NCI-H526 (cell line): ENCODE measurements at places on chromosomes 12 and 14.

- no peak for DNase-seq
Observed at GRCh38 chr14:105466531-105467248, 7.9 kb upstream of the CRIP2 start.

DNA sequence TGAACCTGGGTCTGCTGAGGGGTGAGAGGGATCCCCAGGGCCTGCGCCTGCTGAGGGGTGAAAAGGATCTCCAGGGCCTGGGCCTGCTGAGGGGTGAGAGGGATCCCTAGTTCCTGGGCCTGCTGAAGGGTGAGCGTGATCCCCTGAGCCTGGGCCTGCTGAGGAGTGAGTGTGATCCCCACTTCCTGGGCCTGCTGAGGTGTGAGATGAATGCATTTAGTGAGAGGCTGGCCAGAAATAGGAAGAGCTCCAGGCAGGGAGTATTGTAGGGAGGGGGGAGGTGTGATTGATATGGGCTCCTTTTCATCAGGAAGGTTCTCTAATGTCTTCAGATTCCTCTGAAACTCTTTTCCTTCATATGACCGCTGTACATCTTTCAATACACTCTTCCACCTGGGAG lies 43.0 kb downstream of the FAM186A start:
- no peak for DNase-seq

DNA sequence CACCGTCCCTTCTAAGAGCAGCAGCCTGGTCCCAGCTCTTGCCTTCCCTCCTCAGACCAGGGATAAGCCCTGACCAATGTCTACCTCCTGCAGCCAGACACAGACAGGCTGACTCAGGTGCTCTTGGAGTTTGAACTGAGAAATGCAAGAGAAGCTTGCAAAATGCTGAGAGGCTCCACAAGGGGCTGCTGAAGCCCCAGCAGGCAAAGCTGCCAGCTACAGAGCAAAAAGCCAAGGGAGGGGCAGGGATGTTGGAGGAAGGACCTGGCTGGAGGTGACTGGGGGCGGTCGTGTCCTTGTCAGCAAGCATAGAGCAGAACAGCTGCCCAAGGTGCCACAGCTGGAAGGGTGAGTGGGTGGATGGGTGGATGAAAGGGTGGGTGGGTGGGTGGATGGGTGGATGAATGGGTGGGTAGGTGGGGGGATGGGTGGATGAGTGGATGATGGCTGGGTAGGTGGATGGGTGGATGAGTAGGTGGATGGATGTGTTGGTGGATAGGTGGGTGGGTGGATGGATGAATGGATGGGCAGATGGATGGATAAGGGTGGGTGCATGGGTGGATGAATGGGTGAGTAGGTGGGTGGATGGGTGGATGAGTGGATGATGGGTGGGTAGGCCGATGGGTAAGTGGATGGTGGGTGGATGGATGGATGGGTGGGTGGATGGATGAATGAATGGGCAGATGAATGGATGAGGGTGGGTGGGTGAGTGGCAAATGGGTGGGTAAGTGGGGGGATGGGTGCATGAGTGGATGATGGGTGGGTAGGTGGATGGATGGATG lies 4.0 kb upstream of the INF2 start:
- DNase-seq, result no peak

DNA sequence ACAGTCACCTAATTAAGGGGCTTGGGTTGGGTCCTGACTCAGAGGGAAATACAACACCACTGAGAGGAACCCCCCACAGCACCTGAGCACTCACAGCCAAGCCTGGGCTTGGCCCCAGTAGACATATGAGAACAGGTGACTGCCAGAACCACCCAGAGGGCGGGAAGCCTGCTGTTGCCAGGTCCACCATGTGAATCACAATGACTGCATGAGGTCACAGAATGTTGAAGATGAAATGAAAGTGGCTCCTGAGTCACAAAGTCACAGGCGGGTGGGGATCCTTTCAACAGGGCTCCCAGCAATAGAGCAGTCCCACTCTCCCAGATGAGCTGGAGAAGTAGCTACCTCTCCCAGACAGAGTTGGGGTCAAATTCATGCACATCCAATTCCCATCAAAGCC lies at the start of gene LRRC74A:
Gene LRRC74A (plus strand): TSS at position 287 of the 400 bp plus-strand sequence. CDS start 290 bp downstream, outside the sequence.
- DNase-seq, result no peak

DNA sequence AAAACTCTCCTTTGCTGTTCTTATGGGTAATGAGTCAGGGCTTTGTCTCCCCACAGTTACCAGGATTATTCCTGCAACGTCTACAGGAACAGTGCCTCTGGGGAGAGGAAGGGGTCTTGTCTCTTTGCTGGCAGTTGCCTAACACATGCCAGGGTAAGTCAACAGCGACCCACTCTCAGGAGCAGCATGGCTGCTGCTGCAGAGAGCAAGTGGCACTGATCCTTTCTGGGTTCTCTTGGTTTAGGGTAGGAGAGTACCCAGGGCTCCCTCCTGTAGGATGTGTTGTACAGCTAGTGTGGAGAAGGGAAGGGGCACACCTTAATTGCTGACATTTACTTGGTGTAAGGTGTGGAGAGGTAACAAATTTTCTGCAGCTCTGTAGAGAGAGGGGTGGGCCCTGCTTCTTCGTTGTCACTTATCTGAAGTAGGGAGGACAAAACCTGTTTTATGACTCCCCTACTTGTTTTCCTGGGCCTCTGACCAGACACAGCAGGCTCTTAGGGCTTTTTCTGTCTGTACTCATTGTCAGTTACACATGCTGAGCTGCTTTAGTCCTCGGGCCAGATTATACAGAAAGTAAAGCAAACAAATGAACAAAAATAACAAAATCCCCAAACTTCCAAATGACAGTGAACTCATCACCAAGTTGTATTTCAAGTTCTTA lies 168.2 kb downstream of the ACSS3 start:
- no peak for DNase-seq

DNA sequence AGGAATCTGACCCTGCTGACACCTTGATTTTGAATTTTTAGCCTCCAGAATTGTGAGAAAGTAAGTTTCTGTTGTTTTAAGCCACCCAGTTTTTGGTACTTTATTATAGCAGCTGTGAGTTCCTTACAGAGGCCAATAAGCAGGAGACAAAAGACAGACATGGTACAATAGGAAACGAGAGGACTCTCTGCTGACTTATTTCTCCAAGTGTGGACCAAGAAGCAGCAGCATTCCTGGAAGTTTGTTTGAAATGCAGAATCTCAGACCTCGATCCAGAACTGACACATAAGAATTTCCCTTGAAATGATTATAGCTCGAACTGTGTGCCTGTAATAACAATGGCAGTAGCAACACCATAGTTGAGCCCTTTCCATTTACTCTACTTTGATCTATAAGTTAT lies 31.9 kb upstream of the LUM start:
- DNase-seq, result no peak

GRCh38 chr12:132478433-132478803 lies 11.5 kb upstream of the FBRSL1 start:
- DNase-seq, result no peak

DNA sequence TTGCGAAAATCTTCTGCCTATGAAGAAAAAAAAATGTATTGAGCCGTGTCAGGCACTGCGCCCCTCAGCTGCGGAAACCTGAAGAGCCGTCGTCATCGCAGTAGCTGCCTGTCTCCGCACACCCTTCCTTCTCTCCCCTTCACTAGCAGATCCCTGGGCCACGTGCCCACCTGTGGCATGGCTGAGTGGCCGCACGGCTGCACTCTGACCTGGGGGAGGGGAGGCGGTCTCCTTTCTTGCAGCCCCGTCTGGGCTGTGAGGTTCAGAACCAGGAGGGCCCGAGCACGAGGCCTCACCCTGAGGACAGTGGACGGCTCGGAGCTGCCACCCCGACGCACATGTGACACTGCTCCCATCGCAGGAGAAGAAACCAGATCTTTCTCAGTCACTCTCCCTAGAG lies 24.9 kb downstream of the PGAM5 start:
- DNase-seq, result no peak

DNA sequence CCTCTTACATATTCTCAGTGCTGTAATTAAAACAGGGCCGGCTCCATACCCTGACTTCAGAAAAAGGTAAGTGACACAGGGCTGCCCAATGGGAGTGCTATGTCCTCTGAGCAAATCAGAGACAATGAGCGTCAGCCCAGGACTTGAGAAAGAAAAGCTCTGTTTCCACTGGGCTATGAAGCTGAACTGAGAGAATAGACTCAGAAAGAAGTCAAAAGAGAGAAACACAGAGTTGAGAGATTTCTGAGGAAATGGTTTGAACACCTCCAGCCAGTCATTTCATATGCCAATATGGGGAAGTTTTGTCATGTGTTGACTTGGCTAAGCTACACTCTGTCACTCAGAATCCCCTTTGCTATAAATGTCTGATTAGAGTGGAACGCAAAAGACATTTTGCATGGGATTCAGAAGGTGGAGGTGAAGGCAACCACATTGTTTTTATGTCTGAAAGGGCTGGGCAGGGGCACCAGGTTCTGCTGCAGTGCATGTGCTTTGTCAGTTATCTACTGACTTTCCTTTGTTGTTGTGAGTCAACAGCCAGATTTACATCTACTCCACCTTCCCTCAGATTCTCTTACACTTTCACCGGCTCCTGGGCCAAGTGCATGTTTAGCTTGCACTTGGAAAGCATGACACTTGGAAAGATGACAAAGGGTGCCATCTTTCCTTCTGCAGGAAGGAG lies 313.3 kb downstream of the DUSP6 start:
- DNase-seq, result no peak

DNA sequence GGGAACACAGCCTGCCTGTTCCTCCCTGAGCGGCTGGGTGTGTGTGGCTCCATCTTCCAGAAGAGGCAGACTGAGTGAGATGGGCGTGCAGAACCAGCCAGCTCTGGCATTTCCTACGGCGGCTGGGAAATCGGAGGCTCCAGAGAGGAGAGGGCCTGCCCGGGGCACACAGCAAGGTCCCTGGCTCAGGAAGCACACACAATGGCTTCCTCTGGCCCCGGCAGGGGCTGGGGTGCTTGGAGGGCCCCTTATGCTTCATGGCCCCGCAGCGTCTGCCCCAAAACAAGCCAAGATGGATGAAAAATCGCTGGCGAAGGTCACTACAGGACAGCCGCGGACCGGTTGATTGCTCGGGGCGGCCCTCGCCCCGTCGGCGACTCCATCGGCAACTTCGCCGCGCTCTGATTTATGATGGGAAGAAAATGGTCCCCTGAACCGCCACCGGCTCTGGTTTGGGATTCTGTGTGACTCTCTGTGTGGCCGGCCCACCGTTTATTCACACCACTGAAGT lies 191.5 kb upstream of the C14orf180 start:
- DNase-seq, result no peak

- DNase-seq, result no peak
Observed at GRCh38 chr12:44574586-44574985, 301.5 kb downstream of the NELL2 start.

DNA sequence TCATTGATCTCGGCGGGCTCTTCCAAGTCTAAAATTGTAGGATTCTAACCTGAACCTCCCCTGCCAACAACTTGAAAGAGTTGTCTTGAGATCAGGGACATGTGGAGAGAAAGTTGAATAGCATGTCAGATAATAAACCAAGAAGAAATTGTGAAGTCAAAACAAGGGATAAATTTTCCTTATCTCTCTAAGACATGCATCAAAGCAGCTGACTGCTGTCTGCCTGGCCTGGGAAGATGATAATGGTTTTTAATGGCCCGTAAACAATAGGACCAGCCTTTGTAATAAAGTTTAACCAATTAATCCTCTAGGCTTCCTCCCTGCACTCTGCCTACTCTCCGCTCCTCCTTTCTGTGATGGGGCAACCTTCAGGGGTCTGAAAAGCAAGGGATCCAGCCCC lies 67.9 kb downstream of the DPF3 start:
- DNase-seq, result no peak

GRCh38 chr12:109126784-109127183 lies 10.4 kb downstream of the ACACB start:
- DNase-seq, result no peak

DNA sequence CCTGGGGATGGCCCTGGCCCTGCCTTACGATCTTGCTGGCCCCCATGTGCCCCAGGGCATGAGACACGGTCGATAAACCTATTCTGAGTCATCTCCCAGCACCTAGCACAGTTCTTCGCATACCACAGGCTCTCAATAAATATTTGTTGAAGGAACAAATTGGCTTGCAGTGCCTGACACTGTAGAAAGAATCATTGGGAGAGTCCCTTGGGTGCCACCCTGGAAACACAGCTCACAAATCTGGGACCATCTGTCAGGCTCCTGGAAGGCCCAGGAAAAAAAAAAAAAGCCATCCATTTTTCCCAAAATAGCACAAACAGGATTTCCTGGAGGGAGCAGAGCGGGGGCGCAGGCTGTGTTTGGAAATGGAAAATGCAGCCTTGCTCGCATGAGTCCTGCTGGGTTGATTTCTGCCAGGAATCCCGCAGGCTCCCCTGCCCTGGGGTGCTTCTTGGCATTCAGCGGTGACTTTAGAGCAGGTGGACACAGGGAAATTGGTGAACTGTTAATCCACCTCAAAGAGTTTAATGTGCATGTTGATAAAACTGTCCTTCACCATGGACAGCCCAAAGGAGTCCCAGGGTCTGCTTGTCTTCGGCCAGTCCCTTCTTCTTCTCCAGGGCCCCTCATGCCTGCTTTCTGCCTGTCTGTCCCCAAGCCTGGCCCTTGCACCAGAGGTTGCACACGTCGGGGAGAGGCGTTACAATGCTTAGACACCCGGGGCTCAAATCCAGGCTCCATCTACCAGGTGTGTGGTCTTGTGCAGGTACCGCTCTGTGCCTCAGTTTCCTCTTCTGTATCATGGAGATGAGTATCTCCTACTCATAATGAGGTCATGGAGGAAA lies 106.1 kb upstream of the RFLNA start:
- DNase-seq, result no peak

- no peak for DNase-seq
Observed at GRCh38 chr12:3431686-3432085, 59.3 kb upstream of the PRMT8 start.

- no peak for DNase-seq
Observed at GRCh38 chr12:107832441-107832840, 57.9 kb downstream of the ASCL4 start.

DNA sequence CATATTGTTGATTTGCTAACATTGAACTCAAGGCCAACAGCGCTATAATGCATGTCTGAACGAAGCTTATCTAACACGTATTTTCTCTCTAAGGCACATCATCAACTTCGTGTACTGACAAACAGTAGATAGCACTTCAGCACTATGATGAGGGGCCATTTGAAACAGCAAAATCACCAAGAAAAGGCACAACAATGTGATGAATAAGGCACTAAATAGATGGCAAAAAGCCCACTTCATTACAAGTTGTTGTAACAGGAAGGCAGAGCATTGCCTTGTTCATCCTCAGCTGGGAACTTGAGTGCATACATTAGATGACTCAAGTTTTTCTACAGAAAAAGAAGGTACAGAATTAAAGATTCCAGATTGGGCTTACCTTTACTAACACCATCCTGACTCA lies 75.2 kb downstream of the LIN7A start:
- no peak for DNase-seq
